ENCODE measurements at places on chromosomes 6 and 20.

- no peak for DNase-seq
Observed at GRCh38 chr6:130713144-130713543, 114.1 kb upstream of the SMLR1 start.

- no peak for DNase-seq
Observed at GRCh38 chr20:57999465-58000111, 228.9 kb downstream of the ANKRD60 start.

DNA sequence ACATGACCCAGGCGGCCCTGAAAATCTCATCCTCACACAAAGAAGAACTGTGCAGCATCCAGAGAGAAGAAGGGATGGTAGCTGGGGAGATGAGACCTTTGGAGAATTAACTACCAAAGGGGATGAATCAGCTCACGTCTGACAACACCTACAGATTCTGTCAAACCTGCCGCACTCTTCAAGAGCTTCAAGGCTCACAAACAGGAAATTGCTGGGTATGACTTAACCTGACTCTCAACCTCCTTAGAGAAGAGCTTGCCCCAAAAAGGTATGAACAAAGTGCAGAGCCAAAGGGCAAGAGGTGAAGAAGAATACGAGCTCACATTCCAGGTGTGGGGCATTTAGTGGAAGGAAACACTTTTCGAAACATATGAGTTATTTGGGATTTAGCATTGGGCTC, 139.8 kb downstream of the BACH2 start:
- DNase-seq = no peak

- DNase-seq = no peak
Observed at GRCh38 chr20:546353-546752, 2.8 kb upstream of the CSNK2A1 start.

GRCh38 chr6:43780293-43780692, 10.3 kb downstream of the VEGFA start:
- no peak for DNase-seq

DNA sequence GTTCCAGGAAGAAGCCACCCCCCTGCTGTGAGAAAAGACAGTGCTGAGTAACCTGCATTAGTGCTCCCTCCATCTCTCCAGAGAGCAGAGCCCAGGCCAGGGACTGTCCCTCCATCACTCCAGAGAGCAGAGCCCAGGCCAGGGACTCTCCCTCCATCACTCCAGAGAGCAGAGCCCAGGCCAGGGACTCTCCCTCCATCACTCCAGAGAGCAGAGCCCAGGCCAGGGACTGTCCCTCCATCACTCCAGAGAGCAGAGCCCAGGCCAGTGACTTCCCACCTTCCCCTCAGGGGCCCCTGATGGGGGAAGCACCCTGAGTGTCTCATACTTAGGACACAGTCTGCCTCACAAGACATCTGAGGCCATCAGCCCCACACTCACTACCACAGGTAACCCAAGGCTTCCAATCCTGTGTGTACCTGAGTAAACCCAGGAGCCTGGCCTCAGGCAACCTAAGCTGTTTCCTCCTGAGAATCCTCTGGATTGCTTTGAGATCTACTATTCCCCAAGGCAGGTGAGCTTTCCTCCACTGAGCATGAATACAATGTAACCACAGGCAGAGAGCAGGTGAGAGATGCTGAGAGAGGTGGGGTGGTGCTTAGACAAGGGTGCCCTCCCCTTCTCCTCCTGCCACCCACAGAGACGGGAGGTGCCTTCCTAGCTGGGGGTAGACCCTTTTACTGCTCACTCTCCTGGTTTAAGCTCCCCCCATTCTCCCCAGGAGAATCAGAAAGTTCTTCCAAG, 4.9 kb downstream of the TBXT start:
- no peak for DNase-seq

GRCh38 chr6:21143645-21144044, 449.9 kb upstream of the SOX4 start:
- no peak for DNase-seq

- DNase-seq = peak; percentile 22
Observed at GRCh38 chr6:42281570-42281969, 63.9 kb upstream of the MRPS10 start.

DNA sequence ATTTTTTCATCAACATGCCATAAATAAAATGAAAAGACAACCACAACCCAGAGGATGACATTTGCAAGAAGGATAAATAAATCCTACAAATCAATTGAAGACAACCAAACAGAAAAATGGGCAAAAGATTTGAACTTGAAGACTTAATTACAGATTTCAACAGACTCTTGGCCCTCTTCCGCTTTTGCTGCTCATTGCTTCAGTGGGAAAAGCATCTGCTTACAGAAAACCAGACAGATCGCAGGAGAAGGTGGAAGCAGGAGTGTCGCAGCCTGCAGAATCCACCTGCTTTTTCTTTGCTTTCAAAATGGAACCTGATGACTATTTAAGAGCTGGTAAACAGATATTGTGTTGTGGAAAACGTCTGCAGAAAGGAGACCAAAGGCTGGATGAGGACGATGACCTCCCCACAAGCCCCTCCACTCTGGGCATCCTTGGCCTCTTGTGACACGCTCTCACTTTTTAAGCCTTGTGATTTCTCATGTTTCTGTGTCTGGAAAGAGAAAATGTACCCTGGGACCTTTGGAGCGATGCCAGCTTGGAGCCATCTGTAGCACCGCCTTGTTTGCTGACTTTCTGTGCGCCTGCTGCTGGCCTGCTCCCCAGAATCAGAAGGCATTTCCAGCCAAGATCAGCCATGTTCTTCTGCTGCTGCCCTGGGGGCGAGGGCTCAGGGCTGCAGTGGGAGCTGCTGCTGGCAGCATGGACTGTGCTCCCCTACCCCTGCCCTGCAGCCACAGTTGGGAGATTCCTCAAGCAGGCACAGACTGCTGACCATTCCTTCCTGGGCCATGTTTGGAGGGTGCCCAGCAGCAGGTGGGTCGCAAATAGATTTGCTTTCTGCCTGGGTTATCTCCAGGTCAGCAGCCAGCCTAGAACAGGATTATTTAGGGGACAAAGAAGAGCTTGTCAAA, 3.6 kb upstream of the CSTL1 start:
- DNase-seq = no peak

DNA sequence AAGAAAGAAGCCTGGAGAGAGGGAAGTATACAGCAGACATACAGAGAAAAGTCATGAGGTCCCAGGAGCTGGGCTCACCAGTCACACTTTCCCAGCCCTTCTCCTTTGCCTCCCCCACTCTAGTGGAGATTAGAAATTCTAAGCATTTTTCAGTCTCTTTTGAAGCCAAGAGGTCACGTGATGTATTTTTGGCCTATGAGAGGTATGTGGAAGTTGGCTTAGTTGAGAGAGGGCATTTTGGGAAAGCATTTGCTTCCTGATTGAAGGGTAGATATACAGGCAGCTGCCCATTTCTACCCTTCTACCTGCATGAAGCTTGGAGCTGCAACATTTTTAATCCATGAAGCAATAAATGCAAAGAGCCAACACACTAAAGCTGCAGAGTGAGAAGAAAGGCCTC, 106.0 kb upstream of the TNFAIP3 start:
- DNase-seq = no peak

- DNase-seq = no peak
Observed at GRCh38 chr6:121443971-121444541, 8.6 kb downstream of the GJA1 start.

DNA sequence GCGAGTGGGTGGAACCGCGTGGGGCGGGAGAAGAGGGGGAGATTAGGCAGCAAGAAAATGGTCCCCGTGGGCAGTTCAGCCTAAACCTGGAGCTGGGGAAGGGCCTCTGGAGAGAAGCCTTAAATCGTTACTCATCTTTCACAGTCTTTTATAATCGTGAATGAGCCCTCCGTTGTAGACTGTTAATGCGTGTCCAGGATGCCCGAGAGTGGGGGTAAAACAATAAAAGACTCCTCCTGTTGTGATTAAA, 11.0 kb upstream of the ELOVL5 start:
- no peak for DNase-seq

DNA sequence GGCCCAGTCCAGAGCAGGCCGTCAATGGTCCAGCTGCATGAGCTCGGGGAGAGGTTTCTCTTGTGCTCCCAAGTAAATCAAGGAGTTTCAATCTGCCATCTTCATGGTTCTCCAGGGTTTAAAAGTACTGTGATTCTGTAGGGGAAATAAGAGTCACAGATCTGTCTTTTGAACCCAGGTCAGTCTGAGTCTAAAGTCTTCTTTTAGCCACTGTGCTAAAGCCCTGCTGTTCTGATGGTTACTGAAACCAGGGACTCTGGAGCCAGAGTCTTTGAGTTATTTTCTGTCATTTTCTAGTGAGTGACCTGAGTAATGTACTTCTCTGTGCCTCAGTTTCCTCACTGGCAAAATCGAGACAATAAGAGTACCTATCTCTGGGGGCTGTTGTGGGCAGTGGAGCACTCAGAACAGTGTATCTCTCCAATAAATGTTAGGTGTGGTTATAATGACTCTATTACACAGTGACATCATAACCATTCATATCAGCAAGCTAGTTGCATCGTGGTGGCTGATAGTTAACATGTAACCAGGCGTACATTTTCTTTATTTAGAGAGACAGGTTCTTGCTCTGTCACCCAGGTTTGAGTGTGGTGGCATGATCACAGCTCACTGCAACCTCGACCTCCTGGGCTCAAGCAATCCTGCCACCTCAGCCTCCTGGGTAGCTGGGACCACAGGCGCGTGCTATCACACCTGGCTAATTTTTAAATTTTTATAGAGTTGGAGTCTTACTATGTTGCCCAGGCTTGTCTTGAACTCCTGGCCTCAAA, 74.6 kb upstream of the KCNG1 start:
- DNase-seq = no peak

GRCh38 chr6:134343066-134343465, 25.2 kb upstream of the SGK1 start:
- DNase-seq = no peak

GRCh38 chr20:48748556-48748955, 79.2 kb downstream of the PREX1 start:
- no peak for DNase-seq

GRCh38 chr20:33915726-33916331, 77.9 kb upstream of the RALY start:
- DNase-seq = peak; percentile 35

- DNase-seq = no peak
Observed at GRCh38 chr20:46852313-46852712, 42.3 kb upstream of the EYA2 start.

DNA sequence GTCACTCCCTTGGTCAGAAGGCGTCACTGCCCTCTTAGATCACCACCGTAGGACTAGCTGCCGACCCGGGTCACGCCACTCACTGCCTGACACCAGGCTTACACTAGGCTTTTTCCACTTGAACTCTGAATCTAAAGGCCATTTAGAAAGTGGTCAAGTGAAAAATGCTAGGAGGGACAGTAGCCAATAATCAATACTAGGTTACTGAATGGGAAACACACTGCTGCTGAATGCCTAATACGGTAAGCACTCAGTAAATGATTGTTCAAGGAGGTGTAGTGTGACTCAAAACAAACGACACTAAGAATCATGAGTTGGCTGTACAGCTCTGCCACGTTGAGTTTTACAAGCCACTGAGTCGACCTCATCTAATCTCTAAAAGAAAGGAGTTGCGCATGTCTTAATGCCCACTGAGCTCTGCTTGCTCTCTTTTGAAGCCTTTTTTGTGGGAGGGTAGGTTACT, 760 bp upstream of the IBTK start:
- no peak for DNase-seq

- DNase-seq = no peak
Observed at GRCh38 chr6:140046016-140046632, 671.7 kb upstream of the CITED2 start.

DNA sequence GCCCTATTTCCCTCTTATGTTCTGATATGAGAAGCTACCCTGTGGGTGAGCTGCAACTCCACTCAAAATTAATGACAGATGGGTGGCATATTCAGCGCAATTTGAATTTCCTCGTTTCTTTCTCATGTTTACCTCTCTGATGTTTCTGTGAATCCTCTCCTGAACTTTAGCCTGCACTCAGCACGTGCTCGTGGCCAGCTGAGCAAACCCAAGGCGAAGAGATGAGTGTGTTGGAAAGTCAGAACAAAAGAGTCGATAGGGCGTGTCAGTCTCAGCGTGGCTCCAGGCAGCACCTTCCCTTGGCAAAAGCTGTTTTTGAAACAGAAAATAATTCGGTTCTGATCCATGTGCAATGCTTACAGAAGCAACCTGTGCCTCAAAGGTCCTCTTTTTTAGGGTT, 226.1 kb upstream of the GMDS start:
- no peak for DNase-seq

GRCh38 chr6:115947966-115948541, 112.6 kb downstream of the FRK start:
- DNase-seq = no peak

Data from stimulated activated CD8-positive, alpha-beta memory T cell treated with anti-CD3 and anti-CD28 coated beads, Interleukin-4, amount 100 ng/mL, for 1 hour (primary cell).